ENCODE measurements at places on chromosomes 2 and 18.

GRCh38 chr2:112942654-112943002 is 31.7 kb downstream of the IL37 start:
- no peak for DNase-seq

GRCh38 chr2:39266139-39266805 is 22.5 kb upstream of the CDKL4 start:
- DNase-seq: no peak

- no peak for DNase-seq
These were observed 1375.4 kb upstream of the CELF4 start for GRCh38 chr18:38940863-38941531.

DNA sequence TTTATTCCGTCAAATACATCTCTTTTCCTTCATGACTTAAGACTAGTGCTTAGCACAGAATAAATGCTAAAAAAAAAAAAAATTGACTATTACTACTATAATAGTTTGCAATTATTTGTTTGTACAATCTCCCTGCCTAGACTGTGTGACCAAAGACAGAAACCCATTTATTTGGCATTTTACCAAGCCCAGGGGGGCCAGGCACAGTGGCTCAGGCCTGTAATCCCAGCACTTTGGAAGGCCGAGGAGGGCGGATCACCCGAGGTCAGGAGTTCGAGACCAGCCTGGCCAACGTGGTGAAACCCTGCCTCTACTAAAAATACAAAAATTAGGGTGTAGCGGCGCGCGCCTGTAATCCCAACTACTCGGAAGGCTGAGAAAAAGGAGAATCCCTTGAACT is 1.4 kb downstream of the ASB3 start:
- DNase-seq: no peak

- no peak for DNase-seq
These were observed 102.5 kb upstream of the LDAH start for GRCh38 chr2:20925265-20925889.

DNA sequence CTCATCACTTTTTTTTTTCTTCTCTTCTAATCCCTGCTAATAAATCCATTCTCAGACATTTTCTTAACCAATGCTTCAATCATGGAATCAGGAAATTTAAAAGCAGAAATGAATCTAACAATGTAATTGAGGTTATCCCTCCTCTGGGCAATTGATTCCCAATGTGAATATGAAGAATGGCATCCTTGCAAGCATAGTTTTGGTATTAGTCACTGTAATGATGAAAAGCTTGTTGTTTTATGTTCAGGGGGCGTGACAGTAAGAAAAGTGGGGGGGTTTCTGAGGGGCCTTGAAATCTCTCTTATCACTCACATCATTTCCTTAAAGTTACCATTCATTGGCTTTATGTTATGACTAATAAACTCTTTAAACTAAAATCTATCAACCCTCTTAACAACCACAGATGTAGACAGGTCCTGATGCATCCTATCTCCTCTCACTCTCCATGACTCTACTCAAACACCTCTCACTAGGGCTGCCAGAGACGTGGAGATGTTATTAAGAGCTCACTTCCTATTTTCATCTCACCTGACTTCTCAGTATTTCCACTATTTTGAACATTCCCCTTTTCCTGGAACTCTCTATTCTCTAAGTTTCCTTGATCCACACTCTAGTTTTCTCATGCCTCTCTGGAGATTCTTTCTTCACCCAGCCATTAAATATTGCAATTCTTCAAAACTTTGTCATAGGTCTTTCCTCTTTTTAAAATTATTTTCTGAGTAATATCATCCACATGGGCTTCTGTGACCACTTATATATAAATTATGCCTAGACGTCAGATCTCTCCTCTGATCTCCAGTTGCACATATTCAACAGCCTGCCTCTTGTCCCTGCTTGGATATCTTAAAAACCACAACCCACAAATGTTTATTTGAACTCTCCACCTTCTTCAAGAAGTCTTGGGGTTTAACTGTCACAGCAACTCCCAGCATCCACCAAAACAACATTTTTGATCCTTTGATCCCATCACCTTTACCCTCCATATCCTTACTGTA is 332.9 kb downstream of the CDH2 start:
- no peak for DNase-seq

DNA sequence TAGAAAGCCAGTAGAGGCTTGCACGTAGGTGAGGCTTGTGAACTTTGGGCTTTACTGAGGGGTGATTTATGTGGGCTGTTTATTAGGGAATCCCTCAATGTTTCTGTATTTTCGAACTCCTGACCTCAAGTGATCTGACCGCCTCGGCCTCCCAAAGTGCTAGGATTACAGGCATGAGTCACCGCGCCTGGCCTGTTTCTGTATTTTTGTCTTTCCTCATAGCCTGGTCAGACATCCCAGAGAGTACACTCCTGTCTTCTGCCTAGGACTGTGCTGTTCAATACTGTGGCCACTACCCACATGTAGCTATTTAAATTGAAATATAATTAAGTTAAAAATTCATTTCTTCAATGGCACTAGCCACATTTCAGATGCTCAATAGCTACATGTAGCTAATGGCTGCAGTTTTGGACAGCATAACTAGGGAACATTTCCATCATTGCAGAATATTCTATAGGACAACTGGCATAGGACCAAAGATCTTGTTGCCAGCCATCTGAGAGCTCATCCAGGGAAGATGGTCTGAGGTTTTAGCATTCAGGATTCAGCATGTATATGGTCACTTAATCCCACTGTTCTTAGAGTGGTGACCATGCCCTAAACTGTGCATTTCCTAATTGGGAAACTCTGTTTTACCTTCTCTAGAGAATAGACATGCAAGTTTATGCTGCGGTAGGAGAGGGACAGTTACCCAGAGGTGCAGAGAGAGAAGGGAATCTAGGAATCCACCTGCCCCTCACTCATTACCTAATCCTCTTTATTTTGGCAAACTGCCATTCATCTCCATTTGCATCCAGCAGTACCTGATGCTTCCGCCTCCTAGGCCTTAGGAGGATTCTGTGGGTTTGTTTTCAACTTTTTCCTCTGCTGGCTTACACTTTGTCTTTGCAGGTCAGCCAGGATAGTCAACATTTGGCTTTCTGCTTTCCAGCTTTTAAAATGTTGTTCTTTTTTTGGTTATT is 64.4 kb downstream of the LCLAT1 start:
- DNase-seq: no peak

- DNase-seq: no peak
These were observed 590.3 kb upstream of the CHAC2 start for GRCh38 chr2:53177327-53177726.
